ENCODE measurements at places on chromosomes 5 and 9.
A peak's percentile ranks its signal among the peaks of the same experiment; 100 is the strongest.

DNA sequence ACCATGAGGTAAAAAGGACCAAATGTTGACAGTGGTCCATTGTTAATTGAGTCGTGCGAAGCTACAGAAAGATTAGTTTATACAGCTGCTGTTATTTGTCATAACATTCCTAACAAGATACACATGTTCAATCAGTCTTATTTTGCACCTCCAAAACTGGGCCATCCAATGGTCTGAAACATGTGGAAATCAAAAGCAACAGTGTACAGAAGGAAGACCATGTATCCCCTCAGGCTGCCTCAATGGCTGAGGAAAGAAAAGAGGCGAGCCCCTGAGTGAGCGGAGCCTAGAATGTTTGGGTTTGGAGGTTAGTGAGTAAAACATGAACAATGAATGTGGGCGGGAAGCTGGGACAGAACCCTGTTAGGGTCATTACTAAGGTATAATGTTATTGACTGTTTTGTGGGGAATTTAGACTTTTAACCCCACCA lies 35.6 kb downstream of the NFIB start:
- DNase-seq = no peak

DNA sequence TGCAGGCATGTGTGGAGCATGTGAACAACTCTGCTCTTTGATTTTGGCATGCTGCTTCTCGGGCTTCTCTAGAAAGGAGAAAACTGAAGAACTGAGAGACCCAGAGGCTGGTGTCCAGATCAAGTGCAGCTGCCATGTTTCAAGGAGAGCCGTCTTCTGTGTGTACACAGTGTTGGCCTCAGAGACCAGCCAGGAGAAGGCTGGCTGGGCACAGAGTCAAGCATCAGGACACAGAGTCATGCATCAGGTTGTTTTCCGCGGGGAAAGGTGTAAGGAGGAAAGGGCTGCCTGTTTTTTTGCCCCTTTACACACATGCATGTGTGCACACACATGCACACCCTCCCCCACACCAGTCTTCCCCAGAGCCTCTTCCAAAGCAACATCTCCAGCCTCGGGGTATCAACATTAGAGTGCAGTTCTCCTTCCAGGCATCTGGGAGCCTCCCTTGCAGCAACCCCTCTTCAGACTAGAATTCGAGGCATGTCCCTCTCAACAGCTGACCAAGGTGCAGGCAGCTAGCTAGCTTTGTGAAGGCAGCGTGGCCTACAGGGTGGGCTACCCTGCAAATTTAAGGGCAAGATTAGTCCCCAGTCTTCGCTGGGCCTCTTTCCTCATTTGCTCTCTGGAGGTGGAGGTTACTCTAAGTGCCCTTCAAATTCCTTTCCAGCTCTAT lies 180.9 kb downstream of the AOPEP start:
- DNase-seq = no peak

DNA sequence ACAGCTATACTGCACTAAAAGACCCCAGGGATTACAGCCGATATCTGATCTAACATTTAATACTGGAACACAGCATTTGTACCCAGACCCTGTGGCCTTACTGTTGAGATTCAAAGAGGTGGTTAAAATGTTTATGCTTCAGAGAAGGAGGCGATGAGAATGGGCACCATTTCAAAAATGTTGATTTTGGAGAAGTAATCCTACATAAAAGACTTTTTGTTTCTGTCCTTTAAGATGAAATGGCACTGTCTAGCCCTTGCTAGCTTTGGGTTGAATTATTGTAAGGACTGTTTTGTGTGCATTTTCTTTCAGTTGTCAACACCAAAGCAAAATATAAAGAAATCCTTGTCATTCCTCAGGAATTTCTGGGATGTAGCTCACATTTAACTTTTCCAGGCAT lies 288.5 kb upstream of the ANKH start:
- DNase-seq = no peak

GRCh38 chr5:7347377-7347776 lies 48.6 kb upstream of the ADCY2 start:
- no peak for DNase-seq

DNA sequence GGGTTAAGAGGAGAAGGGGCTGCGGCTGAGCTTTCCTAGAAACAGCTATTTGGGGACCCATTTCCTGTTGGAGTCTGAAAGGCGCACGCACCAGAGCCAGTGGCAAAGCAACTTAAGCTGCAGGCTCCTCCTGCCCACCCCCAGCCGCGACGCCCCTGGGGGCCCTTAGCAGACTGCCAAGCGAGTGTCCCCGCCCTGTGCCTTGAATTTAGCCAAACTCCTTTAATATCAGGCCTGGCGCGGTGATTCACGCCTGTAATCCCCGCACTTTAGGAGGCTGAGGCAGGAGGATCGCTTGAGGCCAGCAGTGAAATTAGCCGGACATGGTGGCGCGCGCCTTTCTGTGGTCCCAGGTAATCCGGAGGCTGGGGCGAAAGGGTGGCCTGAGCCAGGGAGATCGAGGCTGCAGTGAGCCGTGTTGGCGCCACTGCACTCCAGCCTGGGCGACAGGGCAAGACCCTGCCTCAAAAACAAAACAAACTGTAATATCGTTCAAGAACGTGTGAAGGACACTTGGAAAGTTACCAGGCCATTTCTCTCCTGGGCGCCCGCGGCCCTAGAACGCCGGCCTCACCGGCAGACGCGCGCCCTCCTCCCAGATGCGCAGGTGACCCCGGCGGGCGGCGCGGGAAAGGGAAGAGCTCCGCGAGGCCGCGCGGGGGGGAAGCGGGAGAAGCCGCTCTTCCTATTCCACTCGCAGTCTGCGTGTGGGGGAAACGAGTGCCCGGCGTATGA lies 1.0 kb upstream of the F2R start:
- no peak for DNase-seq

DNA sequence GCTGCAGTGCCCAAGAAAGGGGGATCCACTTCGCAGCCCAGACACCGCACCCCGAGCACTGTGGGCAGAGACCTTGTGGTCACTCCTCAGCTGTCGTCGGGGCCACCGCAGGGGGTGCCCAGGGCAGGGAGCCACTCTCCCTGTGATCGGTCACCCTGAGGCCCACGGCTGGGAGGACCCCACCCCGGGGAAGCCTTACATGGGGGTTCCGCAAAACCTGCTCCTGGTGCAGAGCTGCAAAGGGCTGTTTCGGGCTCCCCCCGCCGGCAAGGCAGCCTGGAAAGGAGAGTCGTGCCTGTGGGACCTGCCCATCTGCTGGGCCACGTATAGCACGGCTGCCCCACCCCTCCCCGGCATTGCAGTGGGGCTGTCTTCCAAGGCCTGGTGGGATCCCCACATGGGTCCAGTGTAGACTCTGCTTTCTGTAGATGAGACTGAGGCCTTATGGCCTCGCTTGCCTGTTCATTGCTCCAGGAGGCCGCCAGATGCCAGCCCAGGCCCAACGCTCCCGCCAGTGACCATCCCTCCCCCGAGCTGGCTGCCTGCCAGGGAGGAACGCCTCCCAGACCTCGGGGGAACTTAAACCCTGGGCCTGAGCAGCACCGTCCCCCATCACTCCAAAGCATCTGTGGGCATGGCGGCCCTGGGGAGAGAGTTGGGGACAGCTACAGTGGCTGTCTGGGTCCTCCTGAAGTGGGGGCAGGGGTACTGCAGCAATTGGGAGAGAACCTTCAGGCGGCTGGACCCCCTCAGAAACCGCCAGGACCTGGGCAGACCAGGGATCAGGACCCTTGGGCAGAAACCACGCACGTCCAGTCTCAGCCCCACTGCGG lies 1.6 kb upstream of the DNLZ start:
- DNase-seq = no peak

DNA sequence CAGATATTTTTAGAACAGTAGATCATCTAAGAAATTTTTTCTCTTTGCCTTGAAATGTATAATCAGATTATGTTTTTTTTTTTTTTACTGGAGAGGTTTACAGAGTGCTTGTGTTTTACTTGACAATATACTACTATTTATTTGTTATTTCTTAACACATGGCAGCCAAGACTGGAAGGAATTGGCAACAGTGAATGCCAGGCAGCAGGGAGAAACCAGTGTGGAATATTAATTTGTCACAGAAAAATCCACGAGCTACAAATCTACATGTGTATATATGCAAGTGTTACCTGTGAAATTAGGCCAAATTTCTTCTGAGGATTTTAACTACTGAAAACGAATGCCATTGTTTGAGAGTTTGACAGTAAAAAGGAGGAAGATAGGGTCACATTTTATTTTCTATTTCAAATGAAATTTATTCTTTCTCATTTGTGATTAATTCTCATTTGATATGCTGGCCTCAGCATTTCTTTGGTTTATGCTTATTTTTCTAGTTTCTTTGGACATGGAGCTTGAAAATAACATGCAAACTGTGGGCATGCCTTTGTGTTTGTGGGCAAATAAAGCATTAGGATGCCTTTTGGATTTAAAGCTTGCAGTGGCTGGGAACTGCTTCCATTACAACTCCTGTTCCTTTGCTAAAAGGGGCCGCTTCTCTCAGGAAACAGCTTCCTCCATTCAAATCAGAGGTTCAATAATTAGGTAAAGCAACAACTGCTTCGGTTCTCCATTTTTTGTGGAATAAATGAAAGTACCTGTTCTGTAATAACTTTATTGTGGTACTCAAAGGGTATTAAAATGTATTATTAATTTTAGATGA lies 39.0 kb upstream of the ZFYVE16 start:
- DNase-seq = no peak

- no peak for DNase-seq
These were observed 84.4 kb downstream of the ADRB2 start for GRCh38 chr5:148910686-148911361.

GRCh38 chr5:33850100-33850594 lies 41.6 kb downstream of the ADAMTS12 start:
- DNase-seq = no peak

DNA sequence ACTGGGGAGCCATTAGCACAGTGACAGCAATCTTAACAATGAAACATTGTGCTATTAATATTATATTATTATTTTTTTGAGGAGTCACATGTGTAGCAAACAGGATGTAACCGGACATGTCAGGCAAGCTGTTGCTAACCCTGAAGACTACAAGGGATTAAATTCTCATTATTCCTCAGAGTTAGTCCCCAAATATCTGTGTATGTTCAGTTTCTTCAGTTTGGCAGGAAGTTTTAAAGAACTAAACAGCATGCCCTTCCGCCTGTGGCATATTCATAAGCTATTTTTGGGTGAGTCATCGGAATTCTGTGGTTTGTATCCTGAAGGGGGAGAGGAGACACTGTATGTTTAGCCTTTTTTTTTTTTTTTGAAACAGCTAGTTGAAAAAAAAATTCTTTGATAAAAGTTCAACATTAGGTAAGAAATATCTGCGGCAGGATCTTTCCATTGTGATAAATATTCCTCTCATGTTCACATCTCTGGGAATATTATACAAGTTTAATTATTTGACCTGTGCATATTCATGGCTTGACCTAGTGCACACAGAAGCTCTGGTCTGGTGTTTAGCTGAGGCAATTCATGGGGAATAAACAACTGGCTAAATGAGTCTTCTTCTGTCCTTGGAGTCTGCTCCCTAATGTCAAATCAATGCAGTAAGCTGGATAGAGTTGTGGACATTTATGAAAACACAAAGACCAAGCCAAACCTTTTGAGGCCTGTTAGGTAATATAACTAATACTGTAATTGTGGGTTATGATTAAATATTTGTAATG lies 202.7 kb upstream of the CDKN2B start:
- no peak for DNase-seq

GRCh38 chr5:163248333-163248732 lies 189.1 kb upstream of the CCNG1 start:
- DNase-seq = no peak

DNA sequence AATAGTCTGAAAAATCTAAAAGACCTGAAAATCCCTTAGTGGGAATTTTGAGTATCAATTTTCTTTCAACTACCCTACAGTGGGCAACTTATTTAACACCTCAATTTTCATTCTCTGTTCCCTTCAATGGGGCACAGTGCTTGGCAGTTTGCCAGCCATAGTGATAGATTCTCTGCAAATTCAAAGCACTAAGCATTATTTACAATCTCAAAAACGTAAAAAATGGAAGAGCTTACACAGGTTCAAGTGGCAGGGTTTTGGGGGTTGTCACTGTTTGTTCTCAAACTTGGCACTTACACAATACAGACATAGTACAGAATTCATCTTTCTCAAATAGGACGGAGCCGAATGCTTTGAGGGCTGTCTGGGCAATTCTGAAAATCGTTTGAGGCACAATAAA lies 515.0 kb downstream of the EFNA5 start:
- no peak for DNase-seq

GRCh38 chr9:14813336-14814248 lies 91.1 kb upstream of the CER1 start:
- DNase-seq = no peak

- no peak for DNase-seq
These were observed 320.2 kb downstream of the NFIB start for GRCh38 chr9:13993632-13994185.

DNA sequence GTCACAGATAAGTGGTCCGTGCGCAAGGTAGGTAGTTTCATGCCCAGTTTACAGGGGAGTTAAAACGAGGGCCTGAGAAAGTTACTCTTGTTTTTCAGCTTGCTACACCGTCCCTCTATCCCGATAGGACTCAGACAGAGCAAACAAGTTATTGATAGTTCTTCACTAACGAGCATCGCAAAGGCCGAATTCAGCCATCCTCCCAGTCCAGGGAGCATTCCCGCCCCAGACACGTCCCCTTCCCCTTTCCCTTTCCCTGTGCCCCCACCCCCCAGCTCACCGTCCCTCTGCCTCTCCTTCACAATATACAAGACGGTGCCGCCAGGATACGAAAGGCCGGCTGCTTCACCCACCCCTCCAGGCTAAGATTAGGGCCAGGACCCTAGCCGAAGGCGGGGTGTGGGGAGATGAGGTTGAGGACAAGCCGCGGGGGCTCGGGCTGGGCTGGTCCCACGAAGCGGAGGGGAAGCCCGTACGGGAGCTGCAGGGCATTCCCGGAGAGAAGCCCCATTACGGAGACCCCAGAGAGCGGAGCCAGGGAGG lies 599 bp downstream of the KIAA1191 start:
- DNase-seq = no peak

DNA sequence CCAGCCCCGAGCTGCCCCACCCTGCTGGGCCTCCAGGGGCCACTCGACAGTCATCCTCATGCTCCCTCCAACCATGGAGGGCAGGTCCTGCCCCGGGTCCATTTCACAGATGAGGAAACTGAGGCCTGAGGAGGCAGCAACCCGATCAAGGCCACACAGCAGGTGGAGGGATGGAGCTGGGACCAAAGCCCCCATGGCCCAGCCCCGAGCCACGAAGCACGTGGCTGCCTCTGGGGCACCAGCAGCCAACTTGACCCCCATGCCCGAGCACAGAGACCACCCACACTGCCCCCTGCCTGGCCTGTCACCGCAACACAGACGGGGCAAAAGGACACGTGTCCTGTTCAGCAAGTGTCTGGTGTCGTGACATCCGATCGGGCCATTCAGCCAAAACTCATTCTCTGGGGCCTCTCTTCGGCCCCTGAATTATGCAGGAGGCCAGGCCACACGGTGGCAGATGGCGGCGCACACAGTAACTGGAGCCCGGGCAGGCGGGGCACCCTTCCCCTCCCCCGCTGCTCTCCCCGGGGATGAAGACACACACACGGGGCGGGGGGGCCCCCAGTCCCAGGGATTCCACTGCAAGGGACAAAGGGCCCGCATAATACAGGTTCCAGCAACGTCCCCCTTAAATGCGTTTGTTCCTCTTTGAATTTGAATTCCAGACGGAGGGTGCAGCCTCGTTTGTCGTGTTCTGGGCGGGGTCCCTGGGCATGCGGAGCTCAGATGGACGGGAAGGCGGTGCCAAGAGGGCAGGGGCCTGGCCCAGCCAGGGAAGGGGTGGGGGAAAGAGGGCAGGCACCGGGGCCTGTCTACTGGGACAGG lies 29.4 kb upstream of the TMEM250 start:
- peak; percentile 34 for DNase-seq
